ENCODE measurements at places on chromosomes 2 and 18. TPM values are rescaled to one million over a fixed set of nuclear protein-coding genes. Genes with fewer than 3 reads are reported as not detected.

- DNase-seq: no peak
Observed at GRCh38 chr2:43798300-43798699, 24.5 kb downstream of the DYNC2LI1 start.

Gene HIBCH
- 15.9 TPM for total RNA-seq

GRCh38 chr18:22439447-22439846 lies 21.7 kb upstream of the CTAGE1 start:
- no peak for DNase-seq

GRCh38 chr18:29123706-29124530 lies 947.0 kb upstream of the CDH2 start:
- peak; percentile 23 for DNase-seq

Gene IGFBP2
- total RNA-seq: 451 TPM

- DNase-seq: peak; percentile 51
Observed at GRCh38 chr2:118834901-118835745, 12.3 kb downstream of the EN1 start.

GRCh38 chr2:162342321-162342720 lies 1.6 kb upstream of the GCA start:
- no peak for DNase-seq

- no peak for DNase-seq
Observed at GRCh38 chr2:102057502-102058292, 65.9 kb downstream of the IL1R2 start.

DNA sequence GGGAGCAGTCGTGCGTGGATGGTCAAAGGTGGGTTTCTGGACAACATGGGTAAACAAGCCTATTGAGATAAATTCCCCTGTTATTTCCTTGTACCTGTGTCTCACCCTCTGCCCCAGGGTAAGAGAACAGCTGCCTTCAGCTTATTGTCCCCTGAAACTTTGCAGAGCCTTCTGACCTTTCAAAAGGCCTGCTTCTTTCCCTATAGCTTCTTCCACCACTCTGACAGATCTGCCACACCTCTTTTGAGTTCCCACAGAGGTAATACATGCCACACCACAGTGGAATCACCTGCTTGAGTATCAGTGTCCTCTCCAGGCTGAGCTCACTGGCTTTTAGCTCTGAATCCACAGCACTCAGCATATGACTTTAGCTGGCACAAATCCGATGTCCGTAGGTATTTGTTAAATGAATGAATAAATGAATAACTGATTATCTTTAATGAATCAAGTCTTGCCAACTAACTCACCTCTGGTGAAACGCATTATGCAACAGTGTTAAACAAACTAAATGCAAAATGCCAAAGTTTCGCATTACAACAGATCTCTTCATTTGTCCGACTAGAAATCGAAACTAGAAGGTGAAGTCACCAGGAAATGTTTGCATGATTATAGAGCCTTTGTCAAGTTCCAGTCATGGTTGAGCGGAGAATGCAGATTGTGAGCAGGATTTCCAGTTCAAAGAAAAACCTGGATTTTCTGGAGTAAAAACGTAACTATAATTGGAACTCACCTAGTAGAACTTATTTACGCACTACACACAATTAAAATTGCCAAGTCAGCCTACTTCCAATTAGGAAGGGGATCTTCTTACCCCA lies 16.4 kb downstream of the DYNAP start:
- peak; percentile 21 for DNase-seq

DNA sequence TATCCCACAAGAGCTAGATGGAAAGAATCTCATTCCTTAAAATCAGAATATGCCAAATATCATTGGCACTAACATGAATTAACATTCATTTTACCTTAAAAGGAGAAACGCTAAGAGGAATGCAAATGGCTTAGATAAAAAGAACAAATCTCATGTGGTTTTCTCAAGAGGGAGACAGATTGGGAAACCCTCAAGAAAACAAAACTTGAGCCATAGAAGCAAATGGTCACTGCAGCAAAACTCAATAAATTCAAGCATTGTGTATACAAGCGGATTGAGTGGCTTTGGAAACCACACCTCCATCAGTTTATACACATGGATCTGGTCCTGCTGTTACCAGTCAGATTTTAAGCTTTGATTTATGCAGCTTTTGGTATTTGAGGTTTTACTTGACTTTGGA lies 1331.8 kb upstream of the ZEB2 start:
- DNase-seq: no peak
